Activated T-helper 1 cell treated with anti-CD3 and anti-CD28 coated beads, Interleukin-2, amount 50 U/mL, for 16 hours (primary cell): ENCODE measurements at places on chromosomes 5 and 9.

DNA sequence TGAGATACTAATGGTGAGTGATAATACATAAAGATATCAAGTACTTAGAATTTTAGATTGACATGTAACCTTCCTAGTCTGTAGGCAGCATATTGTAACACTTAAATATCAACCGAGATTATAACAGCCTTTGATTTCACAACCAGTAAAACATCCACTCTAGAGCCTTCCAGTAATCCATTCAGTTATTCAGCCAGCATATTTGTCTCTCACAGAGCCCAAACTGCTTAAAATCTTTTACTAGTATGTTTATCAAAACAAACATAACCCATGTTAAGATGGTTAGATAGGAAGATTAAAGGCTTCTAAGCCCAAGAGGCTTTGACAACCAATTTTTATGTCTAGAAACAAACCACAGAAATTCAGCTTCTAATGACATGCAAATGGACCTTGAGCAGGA lies 177.9 kb upstream of the FST start:
- DNase-seq: no peak

DNA sequence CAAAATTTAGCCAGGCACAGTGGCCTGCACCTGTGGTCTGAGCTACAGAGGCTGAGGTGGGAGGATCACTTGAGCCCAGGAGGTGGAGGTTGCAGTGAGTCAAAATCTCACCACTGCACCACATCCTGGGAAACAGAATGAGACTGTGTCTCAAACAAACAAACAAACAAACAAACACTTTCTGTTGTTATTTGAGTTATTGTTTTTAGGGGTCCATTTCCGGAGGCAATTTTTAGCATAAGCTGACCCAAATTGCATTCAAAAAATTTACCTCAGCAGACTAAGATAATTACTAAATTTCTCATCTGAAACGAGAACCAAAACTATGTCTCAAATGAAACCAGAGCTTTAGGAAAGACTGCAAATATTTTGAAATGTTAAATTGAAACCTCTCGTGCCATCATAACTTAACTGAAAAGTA lies 1485.1 kb downstream of the EFNA5 start:
- DNase-seq: no peak

DNA sequence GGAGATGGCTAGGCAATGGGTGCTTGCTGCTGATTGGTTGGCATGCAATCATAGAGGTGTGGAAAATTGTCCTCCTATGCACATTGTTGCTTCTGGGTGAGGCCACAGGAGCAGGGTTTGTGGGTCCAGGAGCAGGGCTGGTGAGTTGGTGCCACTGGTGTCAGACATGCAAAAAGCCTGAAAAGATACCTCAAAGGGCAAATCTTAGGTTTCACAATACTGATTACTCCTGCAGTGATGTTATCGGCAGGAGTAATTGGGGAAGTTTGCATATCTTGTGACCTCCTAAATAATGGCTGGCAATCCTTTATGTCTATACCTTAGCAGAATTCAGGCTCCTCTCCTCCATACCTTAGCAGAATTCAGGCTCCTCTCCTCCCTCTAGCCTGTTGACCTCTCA lies 25.2 kb downstream of the SLC25A48 start:
- no peak for DNase-seq

GRCh38 chr5:71932131-71932654 lies 175.1 kb upstream of the MAP1B start:
- DNase-seq: no peak
